LHCN-M2 (cell line): ENCODE measurements at places on chromosomes 7 and 10. TPM values are rescaled to one million over a fixed set of nuclear protein-coding genes. Genes with fewer than 3 reads are reported as not detected.

GRCh38 chr10:95208702-95209391 lies 14.8 kb downstream of the ACSM6 start:
- DNase-seq = no peak

Gene MCM10
- total RNA-seq = 26.1 and 29.6 TPM in 2 replicates

Gene GFRA1
- 2.1 and 3.2 TPM in 2 replicates for total RNA-seq

Gene BTRC
- 7.2 and 8.3 TPM in 2 replicates for total RNA-seq

- no peak for DNase-seq
These were observed 7.9 kb upstream of the PAPSS2 start for GRCh38 chr10:87651801-87652200.

DNA sequence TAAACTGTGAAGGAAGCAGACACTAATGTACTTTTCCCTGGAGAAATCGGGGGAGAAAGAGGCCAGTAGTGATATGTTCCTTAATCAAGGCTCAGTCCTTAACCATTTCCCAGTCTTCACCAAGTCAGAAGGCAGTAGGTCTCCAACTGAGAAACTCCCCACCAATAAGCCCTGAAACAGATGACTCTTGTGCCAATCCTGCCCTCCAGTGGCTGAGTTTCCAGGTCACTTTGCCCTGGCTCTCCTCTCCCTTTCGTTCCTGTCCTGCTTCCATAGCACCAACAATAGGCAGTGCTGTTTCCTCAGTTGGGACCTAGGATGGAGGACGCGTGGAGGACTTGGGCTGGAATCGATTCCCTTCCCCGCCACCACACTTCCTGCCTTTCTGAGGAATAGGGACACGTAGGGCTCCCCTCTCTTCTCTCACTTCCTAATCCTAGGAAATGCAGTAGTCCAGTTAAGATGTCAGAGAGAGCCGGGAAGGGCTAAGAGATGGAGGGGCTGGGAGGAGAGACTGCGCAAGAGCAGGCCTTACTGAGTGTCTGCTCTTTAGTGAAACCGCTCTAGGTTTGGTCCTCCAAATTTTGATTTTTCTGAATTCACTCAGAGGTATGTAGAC lies 23.4 kb downstream of the ATOH7 start:
- peak; percentile 45 for DNase-seq
